NB4 (cell line): ENCODE measurements at places on chromosomes 4 and X.

- no peak for DNase-seq
Measured at GRCh38 chr4:64326507-64326906, 82.7 kb downstream of the TECRL start.

DNA sequence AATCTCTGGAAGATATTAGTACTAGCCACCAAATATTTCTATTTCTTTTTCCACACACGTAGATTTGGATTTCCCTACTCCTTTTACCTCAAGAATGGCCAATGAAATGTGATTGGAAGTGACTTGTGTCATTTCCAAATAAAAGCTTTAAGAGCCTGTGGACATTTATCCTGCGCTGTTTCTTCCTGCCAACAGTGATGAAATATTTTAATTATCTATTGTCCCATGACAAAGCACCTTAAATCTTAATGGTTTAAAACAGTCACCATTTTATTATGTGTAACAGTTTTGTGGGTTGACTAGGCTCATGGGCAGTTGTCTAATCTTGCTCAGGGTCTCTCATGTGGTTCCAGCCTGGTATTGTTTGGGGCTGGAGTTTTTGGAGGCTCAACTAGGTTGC is 3.5 kb upstream of the PGRMC2 start:
- no peak for DNase-seq

- no peak for DNase-seq
Measured at GRCh38 chr4:94691552-94691951, 66.2 kb upstream of the BMPR1B start.

- DNase-seq: no peak
Measured at GRCh38 chr4:151454513-151454912, 45.5 kb downstream of the FHIP1A start.

GRCh38 chrX:74179990-74180389 is 124.0 kb upstream of the ZCCHC13 start:
- no peak for DNase-seq

GRCh38 chr4:154779362-154779947 is 1.6 kb upstream of the RBM46 start:
- peak; percentile 8 for DNase-seq

DNA sequence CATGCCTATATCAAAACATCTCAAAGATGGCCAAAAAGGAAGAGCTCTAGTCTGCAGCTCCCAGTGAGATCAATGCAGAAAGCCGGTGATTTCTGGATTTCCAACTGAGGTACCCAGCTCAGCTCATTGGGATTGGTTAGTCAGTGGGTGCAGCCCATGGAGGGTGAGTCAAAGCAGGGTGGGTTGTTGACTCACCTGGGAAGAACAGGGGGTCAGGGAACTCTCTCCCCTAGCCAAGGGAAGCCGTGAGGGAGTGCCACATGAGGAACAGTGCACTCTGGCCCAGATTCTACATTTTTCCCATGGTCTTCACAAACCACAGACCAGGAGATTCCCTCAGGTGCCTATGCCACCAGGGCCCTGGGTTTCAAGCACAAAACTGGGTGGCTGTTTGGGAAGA is 57.3 kb upstream of the FGF16 start:
- no peak for DNase-seq

DNA sequence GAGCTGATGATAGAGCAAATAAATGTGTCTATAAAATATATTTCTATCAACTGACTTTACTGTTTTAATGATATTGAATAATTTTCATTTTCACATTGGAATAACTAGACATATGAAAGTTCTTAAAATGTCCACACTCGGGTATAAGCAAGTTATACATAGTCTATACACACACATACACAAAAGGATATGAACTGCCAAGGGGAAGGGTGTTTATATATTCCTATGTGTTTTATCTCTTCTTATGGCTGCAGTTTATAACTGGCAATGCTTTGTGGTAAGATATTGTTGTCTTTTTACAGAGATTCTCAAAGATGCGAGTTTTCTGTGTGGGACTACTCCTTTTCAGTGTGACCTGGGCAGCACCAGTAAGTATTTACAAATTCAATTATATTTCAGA is 1.6 kb downstream of the MEPE start:
- DNase-seq: no peak

- no peak for DNase-seq
Measured at GRCh38 chrX:39972340-39972739, 125.4 kb downstream of the BCOR start.

DNA sequence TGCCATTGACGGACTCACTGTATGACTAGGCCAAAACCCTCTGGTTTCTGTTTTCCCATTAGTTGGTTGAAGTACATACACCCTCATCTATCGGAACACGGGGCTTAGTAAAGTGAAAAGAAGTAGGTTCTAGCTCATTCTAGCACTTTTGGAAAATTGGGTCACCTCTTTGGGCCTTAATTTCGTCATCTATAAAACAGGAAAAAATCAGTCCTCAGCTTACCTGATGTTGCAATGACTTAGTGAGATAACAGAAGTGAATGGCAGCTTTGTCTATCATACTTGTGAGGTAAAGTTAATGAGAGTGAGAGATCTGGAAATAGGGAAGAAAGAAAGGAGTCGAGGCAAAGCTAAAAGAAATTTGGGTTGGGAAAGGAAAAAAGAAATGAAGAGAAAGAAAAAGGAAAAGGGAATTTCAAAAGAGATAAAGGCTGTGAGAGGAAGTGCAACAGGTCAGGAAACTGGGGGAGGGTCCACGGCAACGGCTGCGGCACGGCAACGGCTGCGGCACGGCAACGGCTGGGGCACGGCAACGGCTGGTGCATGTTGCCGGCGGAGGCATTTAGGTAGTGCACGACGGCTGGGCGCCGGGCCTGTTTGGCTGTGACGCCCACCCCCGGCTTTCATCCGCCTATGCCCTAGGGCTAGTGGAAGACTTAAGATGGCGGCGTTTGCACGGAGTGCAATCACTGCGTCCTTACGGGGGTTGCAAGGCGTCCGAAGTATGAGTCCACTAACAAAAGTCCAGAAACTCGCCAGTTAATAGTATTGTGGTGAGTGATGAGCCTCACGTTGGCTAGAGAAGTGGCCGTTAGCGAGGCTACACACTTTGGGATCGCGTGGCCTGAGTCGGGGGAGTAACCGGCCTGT is 360.1 kb upstream of the ZCCHC13 start:
- peak; percentile 94 for DNase-seq

- DNase-seq: no peak
Measured at GRCh38 chrX:6464726-6465125, 70.2 kb downstream of the VCX3A start.
